ENCODE measurements at places on chromosomes 7 and 10.

- DNase-seq, result no peak
Observed at GRCh38 chr10:128066870-128067382, 59.3 kb downstream of the MKI67 start.

DNA sequence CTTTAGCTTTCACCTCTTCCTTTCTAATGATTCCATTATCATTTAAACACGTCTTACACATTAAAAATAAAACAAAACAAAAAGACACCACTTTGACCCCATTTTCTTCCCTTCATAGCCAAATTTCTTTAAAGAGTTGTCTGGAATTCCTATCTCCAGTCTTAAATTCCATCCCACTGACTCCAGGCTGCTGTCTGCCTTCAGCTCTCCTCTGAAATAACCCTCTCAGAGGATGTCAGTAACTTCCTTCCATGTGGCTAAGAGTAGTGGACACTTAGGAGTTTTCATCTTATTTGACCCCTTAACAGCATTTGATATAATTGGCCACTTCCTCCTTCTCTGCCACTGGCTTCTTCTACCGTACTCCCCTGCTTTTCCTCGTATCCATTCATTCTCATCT is 69.6 kb upstream of the MKX start:
- no peak for DNase-seq

DNA sequence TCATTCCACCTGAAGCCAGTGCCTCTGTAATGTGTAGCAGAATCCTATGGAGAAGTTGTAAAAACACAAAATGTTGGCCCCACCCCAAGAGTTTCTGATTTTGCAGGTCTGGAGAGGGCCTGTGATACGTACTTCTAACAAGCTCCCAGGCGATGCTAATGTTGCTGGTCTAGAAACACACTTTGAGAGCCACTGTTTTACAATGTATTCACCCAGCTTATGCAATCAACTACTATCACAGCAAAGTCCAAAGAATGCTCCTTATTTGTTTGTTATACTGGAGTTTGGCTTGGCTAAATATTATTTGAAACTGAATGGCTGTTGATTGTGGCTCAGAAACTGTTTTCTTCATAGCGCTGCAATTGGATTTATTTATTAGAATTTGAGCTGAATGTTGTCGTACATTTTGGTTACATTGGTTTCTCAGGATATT is 44.3 kb downstream of the DNAJB9 start:
- DNase-seq, result no peak

DNA sequence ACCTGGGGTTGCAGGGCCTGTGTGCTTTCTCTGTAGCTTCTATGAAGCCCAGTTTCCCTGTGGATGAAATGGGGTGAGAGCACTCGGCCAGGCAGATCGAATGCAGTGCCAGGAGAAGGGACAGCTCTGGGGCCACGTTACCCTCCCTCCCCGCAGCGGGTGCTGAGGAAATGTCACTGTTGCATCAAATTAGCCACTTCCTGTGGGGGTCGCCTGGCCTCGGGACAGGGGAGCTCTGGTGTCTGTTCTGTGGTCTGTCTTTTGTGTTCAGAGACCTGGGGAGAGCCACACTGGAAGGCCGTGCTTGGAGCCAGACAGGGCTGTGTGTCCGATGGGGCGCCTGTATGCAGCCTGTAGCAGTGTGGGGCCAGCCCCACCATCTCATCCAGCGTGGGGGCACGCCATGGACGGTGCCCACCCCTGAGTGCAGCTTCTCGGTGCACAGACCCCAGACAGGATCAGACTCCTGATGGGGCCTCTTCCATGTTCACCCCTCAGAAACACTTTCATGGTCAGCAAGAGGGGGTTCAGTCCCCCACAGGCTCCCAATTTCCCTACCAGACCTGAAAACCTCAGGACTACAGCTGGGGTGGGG is 13.6 kb downstream of the TTYH3 start:
- DNase-seq, result no peak

GRCh38 chr7:112550468-112551060 is 69.8 kb downstream of the LSMEM1 start:
- DNase-seq, result no peak

DNA sequence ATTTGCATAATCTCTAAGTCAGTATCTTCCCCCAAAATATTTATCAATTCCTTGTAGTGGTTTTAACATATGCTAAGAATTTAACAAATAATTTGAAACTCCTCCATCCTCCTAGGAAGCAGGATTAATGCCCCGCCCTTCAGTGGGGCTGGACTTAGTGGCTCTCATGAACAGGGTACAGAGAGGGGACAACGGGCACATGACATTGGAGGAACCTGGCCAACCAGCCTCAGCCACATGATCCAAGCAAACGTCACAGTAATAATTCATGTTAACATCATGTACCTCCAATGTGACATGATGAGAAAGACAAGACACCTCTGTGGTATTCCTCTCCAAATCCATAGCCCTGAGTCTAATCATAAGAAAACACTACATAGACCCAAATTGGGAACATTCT is 50.5 kb downstream of the NUDCD3 start:
- DNase-seq, result no peak

- DNase-seq, result no peak
Observed at GRCh38 chr7:78912781-78913180, 540.7 kb downstream of the MAGI2 start.

DNA sequence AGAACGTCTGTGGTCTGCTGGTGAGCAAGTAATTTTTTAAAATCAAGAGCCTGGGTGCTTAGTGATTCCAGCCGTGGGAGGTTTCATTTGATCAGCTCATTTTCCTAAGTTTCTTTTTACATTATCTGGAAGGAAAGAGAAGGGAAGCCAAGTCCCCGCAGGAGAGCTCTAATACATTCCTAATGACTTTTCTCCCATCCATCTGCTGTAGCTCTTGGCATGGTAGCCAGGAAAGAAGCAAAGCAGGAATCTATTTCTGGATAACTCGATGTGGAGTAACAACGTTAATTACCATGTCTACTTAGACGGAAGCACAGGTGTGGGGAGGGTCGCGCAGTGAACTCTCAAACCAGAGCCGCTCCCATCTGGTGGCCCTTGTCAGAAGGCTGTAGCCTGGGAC is 121.9 kb downstream of the PAXIP1 start:
- no peak for DNase-seq

DNA sequence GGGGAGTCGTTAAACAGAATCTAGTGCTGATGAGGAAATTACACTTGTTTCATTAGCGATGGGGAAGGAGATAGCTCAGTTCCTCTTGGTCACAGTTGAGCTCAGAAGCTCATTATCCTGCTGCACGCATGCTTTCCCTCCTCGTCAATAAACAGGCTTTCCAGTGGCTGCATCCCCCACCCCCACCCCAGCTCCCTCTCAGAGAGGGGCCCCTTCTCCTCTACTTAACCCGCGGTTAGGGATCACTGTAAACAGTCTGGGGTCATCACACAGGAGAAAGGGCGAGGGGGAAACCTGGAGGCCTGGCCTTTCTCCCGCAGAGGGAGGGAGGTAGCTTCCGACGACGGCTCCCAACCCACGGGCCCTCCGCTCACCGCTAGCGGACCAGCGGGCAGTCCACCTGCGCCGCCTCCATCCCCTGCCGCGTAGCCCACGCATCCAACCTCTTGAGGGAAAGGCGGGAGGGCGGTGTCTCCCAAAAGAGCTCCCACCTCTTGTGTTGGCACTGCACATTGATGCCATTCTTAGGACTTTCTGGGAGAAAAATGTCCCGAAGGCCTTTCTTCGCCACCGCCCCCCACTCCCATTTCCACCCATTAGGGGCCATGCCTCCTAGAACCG is 80.8 kb downstream of the PAX2 start:
- DNase-seq, result no peak

DNA sequence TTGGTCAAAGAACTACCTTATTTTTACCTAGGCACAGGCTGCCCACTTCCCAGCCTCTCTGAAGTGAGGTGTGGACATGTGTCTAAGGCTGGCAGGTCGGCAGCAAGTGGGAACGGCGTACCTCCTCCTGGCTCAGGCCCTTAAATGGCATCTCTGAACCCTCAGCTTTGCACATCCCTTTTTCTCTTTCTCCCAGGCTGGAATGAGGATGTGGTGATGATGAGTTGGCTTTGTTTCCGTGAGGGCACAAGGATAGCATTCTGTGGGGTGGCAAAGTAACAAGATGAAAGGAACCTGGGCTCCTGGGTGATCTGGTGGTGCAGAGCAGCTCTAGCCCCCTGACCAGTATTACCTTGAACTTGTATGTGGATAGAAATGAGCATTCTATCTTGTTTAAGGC is 196.8 kb downstream of the REEP3 start:
- no peak for DNase-seq

DNA sequence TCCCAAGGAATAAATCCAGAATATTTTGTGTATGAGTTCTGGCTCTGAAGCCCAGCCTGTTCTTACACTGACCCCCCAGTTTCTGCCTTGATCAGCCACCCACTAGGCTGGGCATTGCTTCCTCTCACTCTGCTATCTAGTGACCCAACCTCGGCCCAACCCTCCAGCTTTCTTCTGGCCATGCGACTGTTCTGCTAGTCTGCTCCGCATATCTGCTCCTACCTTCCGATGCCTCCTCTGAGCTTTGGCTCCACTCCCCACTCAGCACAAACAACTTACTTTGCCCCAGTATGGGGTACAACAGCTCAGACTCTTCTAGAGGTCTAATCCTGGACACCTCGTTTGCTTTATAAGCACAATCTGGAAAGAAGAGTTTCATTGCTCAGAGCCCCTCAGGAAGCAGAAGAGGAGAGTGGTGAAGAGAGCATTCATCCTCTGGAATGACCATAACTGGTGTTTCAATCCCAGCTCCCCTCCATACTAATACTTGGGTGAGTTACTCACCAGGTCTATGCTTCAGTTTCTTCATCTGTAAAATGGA is 99.6 kb downstream of the NPSR1 start:
- no peak for DNase-seq

DNA sequence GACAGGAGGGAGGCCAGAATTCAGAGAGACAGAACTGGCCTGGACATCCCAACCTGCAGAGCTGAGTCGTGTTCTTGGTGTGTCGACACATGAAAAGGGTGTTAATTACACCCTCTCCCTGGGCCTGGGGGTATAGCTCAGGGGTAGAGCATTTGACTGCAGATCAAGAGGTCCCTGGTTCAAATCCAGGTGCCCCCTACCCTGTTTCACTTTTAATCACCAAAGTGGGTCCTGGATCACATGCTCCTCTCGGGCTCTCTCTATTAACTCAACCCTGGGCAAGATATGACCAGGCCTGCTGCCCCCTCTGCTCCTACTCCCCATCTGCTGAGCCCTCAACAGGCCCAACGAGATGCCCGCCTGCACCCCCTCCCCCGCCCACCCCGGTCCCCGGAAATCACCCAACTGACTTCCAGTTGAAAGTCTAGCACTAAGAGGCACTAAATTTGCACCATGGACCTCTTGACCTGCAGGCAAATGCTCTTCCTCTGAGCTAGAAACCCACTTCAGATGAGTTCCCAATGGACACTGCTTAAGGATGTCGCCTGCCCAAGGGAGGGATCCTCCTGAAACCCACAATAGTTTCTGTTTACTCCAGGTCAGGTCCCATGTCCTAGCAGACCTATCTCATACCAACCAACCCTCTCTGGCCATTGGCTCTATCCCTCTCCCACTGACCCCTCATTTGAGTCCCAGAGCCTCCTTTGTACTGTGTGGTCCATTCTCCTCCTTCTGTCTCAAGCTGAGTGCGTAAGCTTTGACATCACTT is 137.6 kb downstream of the ZNF467 start:
- no peak for DNase-seq

DNA sequence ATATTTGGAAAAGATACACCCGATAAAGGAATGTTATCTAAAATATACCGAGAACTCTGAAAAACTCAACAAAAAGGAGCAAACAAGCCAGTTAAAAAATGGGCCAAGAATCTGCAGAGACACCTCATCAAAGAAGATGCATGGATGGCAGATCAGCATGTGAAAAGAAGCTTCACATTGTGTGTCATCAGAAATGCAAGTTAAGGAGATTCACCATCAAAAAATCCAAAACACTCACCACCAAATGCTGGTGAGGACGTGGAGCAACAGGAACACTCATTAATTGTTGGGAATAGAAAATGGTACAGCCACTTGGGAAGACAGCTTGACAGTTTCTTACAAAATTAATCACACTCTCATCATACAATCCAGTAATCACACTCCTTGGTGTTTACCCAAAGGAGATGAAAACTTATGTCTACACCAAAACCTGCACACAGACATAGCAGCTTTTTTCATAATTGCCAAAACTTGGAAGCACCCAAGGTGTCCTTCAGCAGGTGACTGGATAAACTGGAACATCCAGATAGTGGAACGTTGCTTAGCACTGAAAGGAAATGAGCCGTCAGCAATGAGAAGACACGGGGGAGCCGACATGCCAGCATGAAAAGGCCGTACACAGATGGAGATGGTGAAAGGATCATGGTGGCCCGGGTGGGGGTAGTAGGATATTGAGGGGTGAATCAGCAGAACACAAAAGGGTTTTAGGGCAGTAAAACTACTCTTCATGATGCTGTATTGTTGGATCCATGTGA is 27.9 kb upstream of the PWWP2B start:
- no peak for DNase-seq

GRCh38 chr7:322111-322671 is 32.2 kb downstream of the FOXL3 start:
- DNase-seq, result peak; percentile 89

GRCh38 chr7:135774284-135774683 is 25.7 kb upstream of the FAM180A start:
- no peak for DNase-seq

DNA sequence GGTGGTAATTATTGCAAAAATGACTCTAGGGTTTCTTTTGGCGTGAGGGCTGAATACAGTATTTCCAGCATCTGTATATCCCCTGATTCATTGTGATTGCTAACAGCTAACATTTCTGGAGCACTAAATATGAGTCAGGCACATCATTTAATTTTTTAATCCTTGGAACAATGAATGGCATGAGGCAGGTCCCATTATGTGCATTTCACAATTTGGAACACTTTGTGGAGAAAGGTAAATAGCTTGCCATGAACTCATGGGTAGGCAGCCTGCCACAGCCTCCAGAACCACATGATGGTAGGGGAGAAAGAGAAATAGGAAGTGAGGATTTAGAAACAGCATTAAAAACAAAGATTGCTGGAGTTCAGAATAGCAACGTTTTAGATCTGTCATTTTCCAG is 1.7 kb downstream of the NPTX2 start:
- no peak for DNase-seq

DNA sequence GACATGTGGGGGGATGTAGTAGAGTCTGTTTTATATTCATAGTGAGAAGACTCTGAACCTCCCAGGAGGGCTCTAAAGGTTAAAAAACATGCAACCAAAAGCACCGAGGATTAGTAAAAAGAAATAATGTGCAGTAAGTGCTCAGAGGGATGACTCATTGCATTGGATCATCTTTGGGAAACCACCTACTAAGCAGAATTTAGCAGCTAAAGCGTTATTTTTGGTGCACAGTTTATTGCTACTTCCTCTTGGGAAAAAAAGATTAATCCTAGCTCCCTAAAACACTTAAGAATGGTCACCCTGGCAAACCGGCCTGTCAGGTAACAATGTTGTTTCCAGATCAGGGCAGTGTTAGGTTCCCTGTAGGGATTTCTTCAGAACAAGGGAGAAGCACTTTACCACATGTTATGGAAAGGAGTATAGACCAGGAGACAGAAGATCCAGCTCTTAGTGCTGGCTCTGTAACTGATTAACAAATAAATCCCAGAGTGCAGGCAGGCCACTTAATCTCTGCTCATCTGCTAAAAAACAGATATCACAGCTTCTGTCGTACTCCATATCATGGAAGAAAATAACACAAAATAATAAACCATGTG is 44.8 kb upstream of the FAM133B start:
- no peak for DNase-seq

GRCh38 chr10:60645980-60646379 is 132.3 kb upstream of the CDK1 start:
- DNase-seq, result no peak

- DNase-seq, result no peak
Observed at GRCh38 chr7:71793251-71793650, 618.9 kb downstream of the CALN1 start.

- DNase-seq, result no peak
Observed at GRCh38 chr7:91940171-91940570, 491 bp upstream of the AKAP9 start.

Data from activated CD8-positive, alpha-beta memory T cell treated with anti-CD3 and anti-CD28 coated beads for 1 hour (primary cell).